ENCODE measurements at places on chromosomes 12 and 14.

DNA sequence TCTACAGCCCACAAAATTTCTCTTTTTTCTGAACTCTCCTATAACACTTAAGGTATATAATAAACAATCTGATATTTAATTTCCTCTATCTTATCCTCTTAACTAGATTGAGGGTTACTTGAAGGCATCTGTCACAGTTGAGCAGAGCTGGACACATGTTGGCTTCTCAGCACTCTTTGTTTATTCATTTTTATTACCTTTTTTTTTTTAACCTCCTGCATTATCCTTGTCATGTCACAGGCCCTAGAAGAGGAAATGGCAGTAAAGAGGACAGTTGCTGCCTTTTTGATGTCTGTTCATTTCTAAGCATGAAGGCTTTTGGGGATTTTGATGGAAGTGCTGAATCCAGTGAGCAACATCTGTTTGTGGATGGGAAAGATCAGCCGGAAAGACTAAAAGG is 32.5 kb upstream of the EVL start:
- DNase-seq, result no peak

DNA sequence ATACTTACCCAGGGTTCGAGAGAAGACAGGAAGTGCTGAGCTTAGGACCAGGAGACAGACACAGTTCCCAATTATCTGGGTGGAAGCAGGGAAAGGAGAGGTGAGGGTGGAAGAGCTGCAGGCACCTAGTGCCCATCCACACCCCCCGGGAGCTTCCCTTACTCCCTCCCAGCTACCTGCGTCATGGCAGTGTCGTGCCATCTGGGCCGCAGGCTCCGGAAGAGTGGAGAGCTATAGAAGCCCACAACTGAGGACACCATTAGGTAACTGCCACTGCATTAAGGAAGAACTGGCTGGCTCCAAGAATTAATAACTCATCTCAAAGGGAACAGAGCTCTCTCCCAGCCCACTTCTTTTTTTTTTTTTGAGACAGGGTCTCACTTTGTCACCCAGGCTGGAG is 5.8 kb upstream of the DHH start:
- no peak for DNase-seq

- DNase-seq, result no peak
Measured at GRCh38 chr12:118126119-118126757, 9.7 kb upstream of the PEBP1 start.

- DNase-seq, result no peak
Measured at GRCh38 chr14:60153991-60154390, 11.2 kb downstream of the DHRS7 start.

- DNase-seq, result peak; percentile 47
Measured at GRCh38 chr14:68685419-68686204, 107.3 kb downstream of the ZFP36L1 start.

GRCh38 chr12:24551163-24551786 is 397.6 kb downstream of the BCAT1 start:
- no peak for DNase-seq

DNA sequence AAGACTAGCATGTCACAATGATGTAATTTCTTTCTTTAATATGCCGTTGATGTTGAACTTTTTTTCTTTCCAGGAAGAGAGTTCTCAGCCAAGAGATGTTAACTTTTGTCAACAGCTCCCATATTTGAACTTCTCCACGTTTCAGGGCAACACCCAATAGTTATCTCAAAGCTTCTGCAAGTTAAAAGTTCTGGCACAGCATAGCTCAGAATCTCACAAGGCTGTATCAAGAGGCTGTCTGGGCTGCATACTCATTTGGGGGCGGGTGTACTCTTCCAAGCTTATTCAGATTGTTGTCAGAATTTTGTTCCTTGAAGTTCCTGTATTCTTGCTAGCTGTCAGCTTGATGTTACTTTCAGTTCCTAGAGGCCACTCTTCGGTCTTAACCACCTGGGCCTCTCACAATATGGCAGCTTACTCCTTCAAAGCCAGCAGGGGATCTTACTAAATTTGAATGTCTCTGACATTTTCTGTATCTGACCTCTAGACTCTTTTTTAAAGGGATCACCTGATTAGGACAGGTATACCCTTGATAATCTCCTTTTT is 38.9 kb downstream of the KCNC2 start:
- no peak for DNase-seq

- DNase-seq, result peak; percentile 29
Measured at GRCh38 chr14:92486881-92487280, 26.7 kb upstream of the RIN3 start.

DNA sequence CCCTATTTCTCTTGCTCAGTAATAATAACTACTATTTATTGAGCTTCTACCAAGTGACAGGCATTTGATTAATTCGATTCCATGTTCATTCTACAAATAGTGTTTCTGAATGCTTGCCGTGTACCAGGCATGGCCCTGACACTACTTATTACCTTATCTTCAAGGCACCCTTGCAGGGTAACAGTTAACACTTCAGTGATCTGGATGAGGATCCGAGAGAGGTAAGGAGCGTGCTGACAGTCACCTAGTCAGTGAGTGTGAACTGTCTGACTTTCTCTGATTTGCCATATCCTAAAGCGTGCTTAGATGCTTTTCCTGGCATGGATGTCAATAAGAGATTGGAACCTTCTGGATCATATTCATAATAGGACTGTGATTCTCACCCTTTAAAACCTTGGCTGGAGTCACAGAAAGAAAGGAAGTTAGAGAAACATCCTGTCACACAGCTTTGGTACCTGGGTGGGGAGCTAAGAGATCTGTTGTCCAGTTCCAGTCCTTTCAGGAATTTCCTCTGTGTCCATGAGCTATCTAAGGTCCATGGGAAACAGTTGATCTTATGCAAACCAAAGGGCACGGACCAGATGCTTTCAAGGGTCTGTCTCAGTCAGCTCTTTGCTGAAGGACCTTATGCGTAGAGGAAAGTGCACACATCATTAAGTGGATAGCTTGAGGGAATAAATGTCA is 54.8 kb downstream of the PPFIBP1 start:
- no peak for DNase-seq

- no peak for DNase-seq
Measured at GRCh38 chr12:56677680-56678079, 10.4 kb downstream of the PTGES3 start.

DNA sequence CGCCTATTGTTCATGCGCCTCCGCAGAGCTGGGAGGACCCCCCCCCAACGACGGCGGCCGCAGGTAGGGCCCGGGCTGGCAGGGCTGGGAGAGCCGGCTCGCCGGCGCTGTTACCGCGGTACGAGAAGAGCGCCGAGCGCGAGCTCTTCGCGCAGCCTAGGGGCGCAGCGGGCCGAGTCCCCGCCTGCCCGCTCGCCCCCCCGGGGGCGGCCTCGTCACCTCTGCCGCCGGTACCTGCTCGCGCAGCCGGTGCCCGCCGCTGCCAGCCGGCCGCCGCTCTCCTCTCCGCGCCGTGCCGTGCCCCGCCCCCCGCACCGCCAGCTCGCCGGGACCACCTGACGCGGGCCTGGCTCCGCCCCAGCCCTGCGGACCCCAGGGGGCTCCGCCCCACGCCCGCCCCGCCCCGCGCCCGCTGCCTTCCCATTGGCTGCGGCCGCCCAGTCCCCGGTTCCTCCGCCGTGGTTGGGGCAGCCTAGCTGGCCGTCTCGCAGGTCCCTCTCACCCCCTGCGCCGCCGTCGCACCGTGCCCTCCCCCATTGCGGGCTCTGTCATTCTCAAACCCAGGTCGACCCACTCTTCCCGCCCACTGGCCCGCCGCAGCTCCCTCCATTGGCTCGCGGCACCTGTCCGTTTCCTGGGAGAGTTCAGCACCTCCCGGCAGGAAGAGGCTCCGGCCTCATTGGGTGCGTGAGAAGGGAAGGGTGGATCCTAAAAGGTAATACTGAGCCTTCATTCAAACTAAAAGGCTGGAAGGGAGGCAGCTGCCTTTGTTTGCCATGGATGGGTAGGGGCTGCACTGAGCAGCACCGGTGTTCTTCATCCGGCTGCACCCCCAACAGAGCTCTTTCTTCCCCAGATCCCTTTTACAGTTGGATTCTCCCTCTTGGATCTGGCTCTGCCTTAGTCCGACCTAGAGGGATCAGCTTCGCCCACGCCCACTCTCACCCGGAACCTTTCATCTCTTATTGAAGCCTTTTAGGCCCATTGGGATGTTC is at the start of gene MAP3K9:
Gene MAP3K9, minus strand, starts transcription at position 289 of the 995 bp plus-strand sequence. CDS start 342 bp downstream, outside the sequence.
- DNase-seq, result peak; percentile 69

GRCh38 chr14:32679927-32680612 is 258.6 kb upstream of the NPAS3 start:
- DNase-seq, result no peak

DNA sequence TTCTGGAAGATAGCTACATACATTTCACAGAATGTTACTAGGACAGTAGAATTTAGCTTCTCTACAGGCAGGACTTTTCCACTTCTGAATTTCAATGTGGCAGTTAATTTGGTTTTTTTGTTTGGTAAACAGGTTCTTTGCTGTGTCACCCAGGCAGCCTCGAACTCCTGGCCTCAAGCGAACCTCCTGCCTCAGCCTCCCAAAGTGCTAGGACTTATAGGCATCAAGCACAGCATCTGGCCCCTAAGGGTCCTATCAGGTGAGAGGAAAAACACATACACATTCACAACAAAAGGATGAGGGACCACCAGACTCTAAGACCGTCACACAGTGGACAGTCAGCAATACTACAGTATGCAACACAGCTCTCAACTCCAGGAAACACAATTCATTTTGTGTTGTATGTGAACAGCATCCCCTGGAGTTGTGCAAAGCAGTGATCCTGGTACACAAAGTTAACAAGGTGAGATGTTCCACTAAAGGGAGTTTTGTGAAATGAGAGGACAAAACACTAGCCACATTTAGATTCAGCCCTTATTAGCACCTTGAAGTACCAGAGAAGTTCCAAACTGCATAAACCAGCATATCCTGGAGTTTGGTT is 6.9 kb downstream of the ATP2B1 start:
- DNase-seq, result no peak

DNA sequence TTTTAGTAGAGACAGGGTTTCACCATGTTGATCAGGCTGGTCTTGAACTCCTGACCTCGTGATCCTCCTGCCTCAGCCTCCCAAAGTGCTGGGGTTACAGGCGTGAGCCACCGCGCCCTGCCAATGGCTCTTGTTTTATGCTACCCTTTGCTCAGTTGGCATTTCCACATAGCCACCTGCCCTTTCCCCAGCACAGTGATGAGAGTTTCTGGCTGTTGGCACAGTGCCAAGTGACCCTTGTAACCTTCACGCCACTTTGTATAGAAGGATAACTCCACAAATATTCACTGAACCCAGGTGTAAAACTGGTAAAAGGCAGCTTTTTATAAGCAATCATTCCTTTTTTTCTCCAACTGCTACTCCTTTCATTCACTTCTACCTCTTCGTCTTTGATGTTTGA is 18.5 kb upstream of the CCDC175 start:
- no peak for DNase-seq

DNA sequence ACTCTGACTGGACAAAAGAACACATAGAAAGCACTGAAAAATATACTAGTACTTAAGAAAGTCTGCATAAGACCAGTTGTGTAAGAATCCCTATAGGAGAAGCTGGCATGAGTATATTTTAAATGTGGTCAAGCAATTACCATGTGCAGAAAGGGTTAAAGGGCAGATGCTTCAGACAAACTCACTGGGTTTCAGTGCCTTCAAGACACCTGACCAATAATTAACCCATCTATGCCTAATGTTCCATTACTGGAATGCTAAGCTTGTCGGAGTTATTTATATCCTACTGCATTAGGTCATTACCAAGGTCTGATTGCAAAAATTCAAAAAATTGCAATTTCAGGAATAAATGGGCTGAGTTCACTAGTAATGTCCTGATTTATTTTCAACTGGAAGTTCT is 41.3 kb downstream of the HNRNPC start:
- no peak for DNase-seq

DNA sequence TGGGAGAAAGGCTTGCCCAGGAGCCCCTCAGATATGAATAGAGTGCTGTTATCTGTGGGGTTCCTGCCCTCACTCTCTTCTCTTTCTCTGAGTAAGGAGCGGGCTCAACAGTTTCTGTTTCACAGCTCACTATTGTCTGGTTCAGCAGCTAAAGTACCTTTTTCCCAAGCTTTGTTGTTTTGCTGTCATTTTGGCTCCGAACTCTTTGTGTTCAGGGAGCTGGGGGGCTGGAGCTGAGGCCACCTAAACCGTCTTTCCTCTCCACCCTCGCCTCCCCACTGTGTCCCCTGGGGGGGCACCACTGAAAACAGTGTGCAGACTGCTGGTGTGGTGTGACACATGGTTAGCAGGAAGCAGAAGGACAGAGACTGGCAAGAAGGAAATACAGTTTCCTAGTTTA is 51.4 kb downstream of the FBXW8 start:
- no peak for DNase-seq

DNA sequence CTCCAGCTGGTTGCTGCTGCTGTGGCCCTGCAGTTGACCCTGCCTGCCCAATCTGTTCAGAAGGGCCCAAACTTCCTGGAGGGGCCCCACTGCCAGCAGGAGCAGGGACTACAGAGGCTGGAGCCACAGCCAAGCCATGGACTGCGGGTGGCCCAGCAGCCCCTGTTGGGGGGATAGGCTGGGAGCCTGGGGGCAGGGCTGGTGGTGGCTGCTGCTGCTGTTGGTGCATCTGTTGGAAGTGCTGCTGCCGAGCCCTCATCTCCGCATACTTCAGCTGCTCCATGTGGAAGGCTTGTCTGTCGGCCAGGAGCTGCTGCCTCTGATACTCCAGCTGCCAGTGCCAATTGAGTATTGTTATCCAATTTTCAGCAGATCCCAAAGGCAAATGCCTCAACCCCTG is 7.2 kb downstream of the MYL6 start:
- DNase-seq, result no peak

DNA sequence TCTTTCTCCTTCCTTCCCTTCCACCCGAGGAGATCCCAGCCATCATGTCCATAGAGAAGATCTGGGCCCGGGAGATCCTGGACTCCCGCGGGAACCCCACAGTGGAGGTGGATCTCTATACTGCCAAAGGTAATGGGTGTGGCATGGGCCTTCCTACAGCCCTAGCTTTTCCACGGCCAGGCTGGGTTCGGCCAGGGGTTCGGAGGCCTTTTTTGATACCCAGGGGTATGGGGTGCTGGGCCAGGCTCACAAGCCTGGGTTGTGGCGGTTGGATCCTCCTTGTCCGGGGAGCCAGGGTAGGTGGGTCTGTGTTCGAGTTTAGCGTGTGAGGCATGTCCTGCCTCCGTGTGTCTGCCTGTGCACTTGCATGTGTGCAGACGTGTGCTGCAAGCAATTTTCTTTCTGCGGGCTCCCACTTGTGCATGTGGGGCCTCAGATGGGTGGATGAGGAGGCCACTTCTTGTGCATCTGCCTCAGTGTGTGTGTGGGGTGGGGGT is 1.5 kb downstream of the ENO2 start:
- DNase-seq, result no peak

DNA sequence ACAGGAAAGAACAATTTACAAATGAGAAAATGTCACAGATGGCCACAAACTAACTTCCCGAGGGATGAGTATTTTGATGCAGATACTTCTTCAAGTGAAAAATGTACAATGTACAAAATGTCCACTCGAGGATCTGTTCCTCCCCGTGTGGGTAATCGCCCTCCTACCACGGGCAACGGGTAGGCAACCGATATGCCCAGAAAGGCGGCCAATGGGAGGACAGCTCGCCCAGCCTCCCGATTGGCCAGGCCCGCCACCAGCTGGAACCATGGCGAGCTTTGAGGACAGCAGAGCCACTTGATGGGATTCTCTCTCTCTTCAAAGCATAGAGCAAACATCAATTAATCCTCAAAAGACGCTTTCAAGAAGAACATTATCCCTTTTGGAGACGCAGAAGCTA is 42.3 kb downstream of the DPF3 start:
- DNase-seq, result no peak

- no peak for DNase-seq
Measured at GRCh38 chr12:11678781-11679180, 29.3 kb downstream of the ETV6 start.
